Stomach (tissue), 19 donors: ENCODE measurements at places on chromosomes 1 and 21. TPM values are rescaled to one million over a fixed set of nuclear protein-coding genes. Genes with fewer than 3 reads are reported as not detected.
A peak's percentile ranks its signal among the peaks of the same experiment; 100 is the strongest.

The NR0B2 gene
- total RNA-seq: 31.2 TPM

DNA sequence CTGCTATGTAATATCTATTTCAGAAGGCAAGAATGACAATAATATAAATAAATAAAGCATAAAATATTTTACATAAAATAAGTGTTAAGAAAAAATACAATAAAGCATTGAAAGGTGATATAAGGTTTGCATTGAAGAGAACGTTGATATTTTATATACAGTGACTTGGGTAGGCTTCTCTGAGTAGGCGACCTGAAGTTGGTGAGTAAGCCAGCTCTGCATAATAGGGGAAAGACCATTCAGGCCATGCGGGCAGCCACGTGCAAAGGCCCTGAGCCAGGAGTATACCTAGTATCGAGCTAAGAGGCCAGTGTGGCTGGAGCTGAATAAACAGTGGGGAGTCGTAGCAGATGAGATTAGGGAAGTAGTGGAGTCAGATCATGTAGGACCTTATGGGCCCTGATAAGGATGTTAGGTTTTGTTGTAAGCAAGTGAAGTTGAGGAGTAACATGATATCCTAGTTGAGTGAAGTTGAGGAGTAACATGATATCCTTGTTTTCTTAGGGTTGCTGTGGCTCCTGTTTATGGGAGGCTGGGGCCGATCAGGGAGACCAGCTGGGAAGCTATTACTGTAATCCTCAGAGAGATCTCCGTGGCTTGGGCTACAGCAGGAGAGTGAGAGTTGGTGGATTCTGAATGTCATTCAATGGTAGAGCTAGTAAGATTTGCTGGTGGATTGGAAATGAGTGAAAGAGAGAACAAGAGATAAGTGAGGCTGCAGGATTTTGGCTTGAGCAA lies 22.0 kb downstream of the KCNK1 start:
- peak; percentile 81 for DNase-seq

GRCh38 chr1:109739738-109740614 lies 862 bp downstream of the GSTM3 start:
- peak; percentile 87 for DNase-seq

DNA sequence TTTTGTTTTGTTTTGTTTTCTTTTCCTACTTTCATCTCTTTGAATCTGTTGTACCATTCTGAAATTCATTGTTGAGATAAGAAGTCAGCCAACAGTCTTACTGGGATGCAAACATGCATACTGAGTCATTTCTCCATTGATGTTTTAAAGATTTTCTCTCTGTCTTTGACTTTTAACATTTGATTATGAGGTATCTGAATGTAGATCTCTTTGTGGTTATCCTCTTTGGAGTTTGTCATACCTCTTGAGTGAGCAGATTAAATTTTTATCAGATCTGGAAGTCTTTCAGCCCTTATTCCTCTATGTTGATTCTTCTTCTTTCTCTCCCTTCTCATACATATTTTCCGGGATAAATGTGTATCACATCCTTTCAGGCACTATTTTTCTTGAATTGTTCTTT lies 406.9 kb upstream of the NCAM2 start:
- no peak for DNase-seq

GRCh38 chr1:161185282-161185682 lies 8.0 kb upstream of the B4GALT3 start:
- DNase-seq: peak; percentile 58

- no peak for DNase-seq
Measured at GRCh38 chr1:179447489-179447888, 81.7 kb downstream of the AXDND1 start.

DNA sequence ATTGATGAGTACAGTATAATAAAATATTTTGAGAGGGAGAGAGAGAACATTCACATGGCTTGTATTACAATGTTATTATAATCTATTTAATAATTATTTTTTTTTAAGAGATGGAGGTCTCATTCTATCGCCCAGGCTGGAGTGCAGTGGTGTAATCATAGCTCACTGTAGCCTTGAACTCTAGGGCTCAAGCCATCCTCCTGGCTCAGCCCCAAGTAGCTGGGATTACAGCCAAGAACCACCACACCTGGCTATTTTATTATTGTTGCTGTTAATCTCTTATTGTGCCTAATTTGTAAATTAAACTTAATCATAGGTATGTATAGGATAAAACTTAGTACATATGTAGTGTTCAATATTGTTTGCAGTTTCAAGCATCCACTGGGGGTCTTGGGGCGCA lies 57.8 kb downstream of the HS2ST1 start:
- DNase-seq: peak; percentile 36

- DNase-seq: no peak
Measured at GRCh38 chr1:244087611-244088010, 36.5 kb downstream of the ZBTB18 start.

DNA sequence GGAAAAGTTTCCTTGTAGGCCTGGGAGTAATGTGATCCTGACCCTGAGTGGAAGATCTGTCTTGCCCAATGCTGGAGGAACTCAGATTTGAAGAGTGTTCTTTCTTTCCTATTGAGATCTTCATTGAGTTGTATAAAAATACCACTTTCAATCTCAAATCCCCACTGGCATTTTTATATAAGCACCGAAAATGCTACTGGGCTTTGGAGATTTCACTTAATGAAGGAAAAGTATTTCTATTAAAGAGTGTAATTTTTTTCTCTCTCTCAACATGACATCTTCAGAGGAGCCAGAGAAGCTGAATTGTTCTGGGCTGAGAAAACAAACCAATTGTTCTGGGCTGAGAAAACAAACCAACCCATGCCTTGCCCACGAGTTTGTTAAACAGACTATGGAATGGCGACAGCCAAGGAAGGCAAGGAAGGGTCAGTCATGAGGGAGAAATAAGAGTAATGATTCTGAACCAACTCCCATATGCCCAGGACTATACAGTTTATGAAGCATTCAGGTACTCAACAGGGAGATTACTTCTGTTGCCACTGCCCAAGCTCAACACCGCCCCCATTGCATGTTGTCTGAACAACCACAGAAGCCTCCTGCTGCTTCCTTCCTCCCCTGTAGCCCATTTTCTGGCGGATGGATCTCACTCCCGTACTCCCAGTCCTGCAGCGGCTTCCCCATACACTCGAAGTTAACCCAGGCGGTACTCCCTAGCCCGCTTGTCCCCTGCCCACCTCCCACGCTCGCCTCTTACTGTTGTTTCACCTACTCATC lies 103.2 kb downstream of the BEND5 start:
- peak; percentile 43 for DNase-seq

The ALX3 gene
- not detected for total RNA-seq

- DNase-seq: no peak
Measured at GRCh38 chr1:36961062-36961615, 73.2 kb downstream of the GRIK3 start.
